ENCODE measurements at places on chromosomes 1 and 21. TPM values are rescaled to one million over a fixed set of nuclear protein-coding genes. Genes with fewer than 3 reads are reported as not detected.

Gene LGR6
- total RNA-seq, result not detected

Gene C1orf185
- total RNA-seq, result not detected

Gene RNU1-1
- under 0.01 TPM for total RNA-seq

Gene TCHH
- total RNA-seq, result under 0.01 TPM

Gene XCL2
- not detected for total RNA-seq

Gene PAPPA2
- 2.9 TPM for total RNA-seq

Gene OVAAL
- total RNA-seq, result not detected

Gene CDC20
- 161 TPM for total RNA-seq

Gene NFASC
- 13.8 TPM for total RNA-seq

Gene CYP4A22
- not detected for total RNA-seq

Gene AADACL4
- not detected for total RNA-seq
